Stimulated activated CD4-positive, alpha-beta T cell treated with anti-CD3 and anti-CD28 coated beads, Interleukin-1b, Interleukin-23, amount 100 ng/mL, for 24 hours (primary cell): ENCODE measurements at places on chromosomes 4 and X.

GRCh38 chr4:119523399-119523798 is 105.2 kb downstream of the PDE5A start:
- no peak for DNase-seq

GRCh38 chrX:111129921-111130320 is 33.9 kb downstream of the PAK3 start:
- no peak for DNase-seq

DNA sequence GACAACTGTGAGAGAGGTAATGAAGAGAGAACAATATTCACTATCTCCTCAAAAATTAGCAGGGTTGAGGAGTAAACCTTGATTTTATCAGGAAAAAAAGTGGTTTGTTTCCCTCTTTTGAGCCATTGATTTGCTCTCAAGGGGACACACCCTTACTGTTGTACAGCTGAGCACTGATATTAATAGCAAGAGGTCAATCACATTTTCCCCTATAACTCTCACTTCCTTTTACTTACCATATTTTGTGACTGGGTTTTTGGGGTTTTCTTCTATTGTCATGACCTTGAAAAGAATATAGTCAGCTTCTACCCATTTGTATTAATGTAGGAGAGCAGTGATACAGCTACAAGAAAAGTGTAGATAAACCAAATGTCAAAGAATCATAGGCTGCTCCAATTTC is 70.2 kb upstream of the LONRF3 start:
- DNase-seq, result no peak

- no peak for DNase-seq
These were observed 68.8 kb upstream of the SLC7A11 start for GRCh38 chr4:138310991-138311390.

DNA sequence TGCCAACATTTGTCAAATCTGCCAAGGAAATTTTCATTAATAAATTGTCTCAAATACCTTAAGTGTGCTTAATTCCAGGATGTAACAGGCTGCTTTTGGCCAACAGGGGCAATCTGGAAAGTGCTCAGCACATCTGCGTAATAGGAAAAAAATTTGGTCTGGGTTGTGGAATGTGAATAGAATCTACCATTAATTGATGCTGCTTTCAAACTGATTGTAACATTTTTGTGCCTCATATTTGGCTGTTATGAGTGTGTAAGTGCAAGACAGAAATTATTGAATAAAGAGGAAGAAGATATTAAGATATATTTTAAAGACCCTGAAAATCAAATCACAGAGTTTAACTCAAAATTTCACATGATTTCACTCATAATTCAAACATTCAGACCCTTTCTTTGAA is 41.1 kb downstream of the REELD1 start:
- DNase-seq, result no peak

DNA sequence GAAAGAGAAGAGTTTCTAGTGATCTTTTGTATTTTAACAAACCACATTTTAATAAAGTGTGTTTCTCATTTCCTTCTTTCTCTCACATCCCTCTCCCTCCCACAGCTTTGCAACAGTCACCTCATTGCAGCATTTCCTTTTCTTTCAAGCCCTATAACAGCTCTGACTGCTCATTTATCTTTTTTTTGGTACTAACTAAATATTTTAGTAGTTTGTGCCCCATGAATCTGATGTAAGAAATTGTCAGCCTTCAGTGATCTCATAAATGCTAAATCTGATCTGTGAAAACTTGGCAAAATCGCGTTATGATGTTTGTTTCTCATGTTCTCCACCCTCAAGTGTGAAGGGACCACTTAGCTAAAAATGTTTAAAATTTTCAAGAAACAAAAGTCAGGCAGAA is 258.5 kb upstream of the SLIT2 start:
- DNase-seq, result no peak

DNA sequence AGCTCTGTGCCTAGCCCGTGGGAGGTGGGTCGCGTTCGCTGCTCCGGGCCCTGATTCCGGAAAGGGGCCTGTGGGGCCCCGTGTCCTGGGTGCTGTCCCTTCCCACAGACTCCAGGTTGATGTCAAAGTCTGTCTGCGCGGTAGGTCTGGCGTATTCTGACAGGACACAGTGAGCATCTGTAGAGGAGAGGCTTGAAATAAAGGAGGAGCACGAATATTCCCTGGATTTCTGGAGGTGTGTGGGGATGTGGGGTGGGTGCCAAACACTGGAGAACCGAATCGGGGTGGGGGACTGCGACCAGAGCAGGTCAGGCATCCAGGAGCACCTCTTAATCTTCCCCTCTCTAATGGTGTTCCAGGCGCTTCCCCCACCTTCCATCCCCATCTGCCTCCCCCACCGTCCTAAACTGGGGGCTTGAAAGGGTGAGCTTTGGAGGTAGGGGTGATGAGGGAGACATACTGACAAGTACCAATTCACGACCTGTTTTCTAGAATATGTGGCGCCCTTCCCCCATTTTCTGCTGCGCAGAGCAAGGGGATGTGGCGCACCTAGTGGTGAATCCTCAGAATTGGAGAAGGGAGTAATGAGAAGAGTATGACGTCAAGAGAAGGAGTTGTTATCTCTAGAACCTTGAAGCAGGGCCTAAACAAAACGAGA is 877 bp downstream of the GPRASP1 start:
- DNase-seq, result peak; percentile 25

DNA sequence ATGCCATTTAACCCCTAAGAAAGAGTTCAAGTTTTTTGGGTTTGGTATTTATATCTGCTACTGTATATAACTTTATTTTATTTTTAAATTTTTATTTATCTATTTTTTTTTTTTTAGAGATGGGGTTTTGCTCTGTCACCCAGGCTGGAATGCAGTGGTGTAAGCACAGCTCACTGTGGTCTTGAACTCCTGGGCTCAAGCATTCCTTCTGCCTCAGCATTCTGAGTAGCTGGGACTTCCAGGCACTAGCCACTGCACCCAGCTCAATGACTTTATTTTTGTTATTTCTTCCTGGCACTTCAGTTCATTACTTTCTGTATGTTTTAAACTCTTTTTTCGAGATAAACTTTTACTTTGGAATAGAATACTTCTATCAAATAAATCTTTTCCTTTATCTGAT is 42.4 kb upstream of the PGAM4 start:
- DNase-seq, result no peak

DNA sequence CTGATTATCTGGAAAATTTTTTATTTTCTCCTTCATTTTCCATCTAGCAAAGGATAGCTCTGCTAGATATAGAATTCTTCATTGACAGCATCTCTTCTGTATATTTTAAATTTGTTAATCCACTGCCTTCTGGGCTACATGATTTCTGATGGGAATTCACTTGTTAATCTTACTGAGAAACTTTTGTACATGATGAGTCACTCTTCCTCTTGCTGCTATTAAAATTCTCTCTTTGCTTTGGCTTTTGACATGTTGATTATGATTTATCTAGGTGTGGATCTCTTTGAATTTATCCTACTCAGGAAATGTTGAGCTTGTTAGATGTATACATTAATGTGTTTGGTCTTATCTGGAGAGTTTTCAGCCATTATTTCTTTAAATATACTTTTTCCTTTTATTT is 27.5 kb downstream of the OR13H1 start:
- no peak for DNase-seq

DNA sequence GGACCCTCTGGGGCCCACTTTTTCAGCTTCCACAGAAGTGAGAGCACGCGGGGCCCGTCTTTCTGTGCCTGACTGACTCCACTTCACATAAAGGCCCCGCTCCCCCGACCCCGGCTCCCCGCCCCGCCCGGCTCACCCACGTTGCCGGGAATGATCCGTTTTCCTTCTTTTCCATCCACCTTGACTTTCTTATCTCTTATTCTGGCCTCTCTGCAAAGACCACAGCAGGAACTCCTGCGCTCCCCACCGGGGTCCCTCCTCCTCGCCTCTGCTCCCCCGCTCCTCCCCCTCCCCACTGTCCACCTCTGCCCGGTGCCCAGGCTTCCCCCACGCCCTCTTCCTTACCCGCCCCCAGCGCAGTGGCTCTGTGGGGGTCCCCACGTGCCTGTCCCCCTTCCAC is 54.2 kb upstream of the CLDN24 start:
- DNase-seq, result no peak

- DNase-seq, result no peak
These were observed 89.0 kb downstream of the GUCY2F start for GRCh38 chrX:109392895-109393294.
